ENCODE measurements at places on chromosomes 4 and X.

DNA sequence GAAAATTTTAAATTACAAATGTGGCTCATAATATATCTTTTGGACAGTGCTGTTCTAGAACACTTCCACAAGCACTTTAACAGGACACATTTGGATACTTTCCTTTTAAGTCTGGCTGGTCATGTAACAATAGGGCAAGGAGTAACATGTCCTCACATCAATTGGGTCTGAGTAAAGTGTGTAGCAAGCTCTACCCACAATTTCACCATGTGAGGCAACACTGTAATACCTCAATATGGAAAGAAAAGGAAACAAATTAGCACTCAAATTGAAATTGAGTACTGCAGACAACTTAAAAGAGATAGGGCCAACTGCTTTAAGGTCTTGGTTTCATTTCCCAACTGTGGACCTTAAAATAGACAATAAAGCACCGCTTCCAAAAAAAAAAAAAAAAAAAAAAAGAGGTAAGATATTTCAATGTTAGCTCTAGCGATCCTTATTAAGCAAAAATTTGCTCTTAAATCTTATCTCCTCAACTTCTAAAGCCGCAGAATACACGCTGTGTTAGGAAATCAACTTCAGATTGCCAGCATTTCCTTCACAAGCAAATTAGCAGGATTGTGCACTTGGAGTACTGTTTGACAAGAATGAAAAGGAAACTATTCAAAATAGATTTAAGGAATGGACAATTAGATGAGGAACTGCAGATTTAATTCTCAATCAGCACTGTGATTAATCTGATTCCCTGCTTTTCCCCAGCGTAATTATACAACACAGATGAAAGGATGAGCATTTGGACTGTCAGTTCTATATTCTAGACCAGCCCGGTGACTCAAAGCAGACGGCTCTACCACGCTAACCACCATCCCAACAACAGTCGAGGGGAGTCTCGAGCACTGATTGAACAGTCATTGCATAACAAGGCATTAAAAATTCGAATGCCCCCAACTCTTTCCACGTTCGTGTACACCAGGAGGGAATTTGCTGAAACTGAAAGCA lies 1.6 kb downstream of the CASK start:
- no peak for DNase-seq

DNA sequence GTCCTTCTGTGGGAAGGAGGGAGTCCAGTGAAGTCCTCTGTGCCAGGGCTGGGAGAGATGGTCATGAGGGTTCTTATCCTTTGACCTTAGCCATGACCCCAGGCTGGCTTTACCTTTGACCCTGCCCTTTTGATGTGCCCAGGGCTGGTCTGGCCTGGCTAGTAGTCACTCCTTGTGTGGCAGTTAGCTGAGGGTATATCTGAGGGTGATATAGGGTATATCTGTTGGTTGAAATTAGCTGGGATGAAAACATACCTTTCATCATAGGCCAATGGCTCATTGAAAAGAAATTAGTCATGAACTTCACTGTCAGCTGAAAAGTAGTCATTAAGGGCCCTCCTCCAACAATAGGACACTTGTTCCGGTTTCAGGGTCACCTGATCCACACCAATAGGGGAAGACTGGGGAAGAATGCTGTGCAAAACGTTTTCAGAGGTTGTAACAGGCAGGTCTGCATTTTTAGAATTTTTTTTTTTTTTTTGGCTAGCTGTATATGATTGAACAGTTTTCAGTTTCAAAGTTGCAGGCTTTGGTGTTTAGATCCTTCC lies 74.6 kb upstream of the STOX2 start:
- no peak for DNase-seq

- no peak for DNase-seq
Measured at GRCh38 chr4:110625576-110626257, 2.8 kb upstream of the PITX2 start.

DNA sequence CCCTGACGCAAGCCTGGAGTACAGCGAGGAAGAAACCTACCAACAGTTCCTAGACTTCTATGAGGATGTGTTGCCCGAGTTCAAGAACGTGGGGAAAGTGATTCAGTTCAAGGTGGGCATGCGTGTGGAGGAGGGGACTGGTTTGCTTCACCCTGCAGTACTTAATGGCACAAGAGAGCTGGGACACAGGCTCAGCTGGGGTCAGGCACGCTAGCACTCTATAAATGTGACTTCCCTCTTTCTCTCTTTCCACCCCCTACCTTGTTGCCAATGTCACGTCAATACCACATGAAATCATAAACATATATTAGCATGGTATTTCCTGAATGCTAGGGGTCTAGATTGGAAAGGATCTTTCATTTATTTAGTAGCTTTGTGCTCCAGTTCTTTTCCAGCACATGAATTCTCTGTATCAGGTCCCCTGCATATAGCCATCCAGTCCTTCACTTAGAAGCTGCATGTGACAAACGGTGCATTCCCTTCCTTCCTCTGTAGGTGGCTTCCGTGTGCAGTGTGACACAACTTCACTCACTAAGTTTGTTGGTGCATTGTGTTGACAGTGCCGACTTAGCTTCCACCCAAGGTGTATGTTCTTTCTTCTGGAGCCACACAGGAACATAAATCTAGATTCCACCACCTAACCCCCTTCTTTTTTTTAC lies 25.6 kb downstream of the ZRSR2 start:
- DNase-seq, result no peak

- DNase-seq, result peak; percentile 77
Measured at GRCh38 chr4:36332023-36332781, 50.8 kb downstream of the DTHD1 start.

- no peak for DNase-seq
Measured at GRCh38 chrX:5726224-5726623, 502.4 kb downstream of the NLGN4X start.

DNA sequence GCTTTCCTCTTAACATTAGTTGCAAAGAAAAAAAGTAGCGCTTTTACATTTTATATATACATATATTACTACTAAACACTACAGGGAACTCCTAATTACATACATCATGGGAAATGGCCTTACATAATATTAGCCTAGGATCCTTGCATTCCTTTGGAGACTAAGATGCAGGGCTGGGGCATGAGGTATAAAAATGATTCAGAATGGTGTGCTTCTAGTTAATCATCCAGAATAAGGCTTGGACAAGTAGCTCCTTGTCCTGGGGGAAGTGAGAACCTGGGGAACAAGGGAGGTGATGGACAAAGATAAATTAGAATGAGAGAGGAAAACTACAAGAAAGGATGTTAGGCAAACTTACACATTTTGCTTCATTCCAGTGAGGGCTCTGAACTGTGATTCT lies 3.0 kb upstream of the GUCY2F start:
- no peak for DNase-seq

DNA sequence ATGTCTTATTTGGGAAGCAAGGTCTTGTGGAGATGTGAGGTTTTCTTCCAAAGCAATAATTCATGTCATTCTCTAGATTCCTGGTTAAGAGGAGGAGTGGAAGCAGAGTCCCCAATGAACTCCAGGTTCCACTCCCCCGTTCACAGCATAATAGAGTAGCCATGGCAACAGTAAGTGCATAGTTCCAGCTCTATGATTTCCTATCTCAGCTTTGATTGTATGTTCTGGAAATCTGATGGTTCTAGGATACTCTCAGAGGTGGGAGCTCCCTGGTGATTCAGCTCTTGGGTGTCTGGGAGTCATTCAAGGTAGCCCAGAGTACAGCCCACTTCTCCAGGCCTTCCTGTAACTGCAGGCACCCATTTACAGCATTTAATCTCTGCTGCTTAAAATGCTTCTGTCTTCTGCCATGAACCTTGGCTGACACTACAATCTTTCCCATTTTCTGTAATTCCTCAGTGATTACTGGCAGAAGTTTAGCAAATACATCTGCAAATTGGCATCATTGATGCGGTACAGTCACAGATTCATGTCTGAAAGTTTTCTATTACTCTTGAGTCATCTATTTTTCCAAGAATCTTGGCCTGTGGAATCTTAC lies 242.0 kb downstream of the MAPK10 start:
- peak; percentile 2 for DNase-seq

Measured in caudate nucleus (tissue), 63 donors.